MM.1S (cell line): ENCODE measurements at places on chromosomes 2 and 18.

DNA sequence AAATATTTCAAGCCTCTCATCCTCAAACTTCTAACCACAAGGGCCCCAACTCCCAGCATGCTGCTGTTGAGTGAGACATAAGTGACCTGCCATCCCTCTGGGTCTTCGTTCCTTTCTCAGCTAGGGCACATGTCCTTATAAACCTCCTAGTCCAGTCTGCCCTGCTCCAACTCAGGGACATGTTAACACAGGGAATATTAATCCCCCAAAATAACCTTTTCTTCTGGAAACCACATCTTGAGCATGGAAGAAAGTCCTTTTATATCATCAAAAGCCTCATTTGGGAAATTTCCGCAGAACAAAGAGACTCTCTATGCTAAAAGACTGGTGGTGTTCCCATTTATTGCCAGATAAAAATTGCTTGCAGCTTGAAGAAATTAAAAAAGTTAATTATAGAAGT is 14.4 kb downstream of the TNP1 start:
- no peak for DNase-seq

GRCh38 chr2:236173036-236173728 is 5.0 kb upstream of the GBX2 start:
- no peak for DNase-seq

DNA sequence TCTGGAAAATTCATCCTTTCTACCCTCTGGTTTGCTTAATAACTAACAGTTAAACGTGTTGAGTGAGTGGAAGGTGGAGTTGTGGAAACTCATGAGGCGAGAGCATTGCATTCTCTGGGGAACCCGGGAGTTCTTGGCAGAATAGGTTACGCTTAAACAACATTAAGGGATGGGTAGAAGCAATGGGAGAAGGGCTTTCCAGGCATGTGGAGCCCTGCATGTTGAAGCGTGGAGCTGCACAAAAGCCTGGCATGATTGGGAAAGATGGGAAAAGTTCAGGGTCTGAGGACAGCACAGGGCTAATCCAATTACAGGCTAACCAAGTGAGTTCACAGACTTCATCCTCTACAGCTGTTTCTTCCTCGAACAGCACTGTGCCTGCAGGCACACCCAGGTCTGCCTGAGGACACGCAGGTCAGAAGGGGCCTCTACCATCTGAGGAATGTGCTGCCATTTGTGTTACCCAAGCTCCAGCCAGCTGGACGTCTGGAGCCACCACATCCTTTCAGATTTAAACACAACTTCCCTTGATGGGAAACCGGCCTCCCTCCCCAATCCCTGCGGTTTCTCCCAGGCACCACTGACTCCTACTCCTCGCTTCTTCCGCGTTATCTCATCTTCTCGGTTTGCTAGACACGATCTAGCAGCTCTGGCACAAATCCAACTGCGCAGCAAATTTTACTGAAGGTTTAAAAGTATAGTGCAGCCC is 164.2 kb downstream of the ANTXR1 start:
- no peak for DNase-seq

GRCh38 chr2:27681841-27682240 is 18.2 kb downstream of the SLC4A1AP start:
- DNase-seq: no peak

- DNase-seq: no peak
Measured at GRCh38 chr2:15711126-15711860, 119.6 kb downstream of the DDX1 start.

DNA sequence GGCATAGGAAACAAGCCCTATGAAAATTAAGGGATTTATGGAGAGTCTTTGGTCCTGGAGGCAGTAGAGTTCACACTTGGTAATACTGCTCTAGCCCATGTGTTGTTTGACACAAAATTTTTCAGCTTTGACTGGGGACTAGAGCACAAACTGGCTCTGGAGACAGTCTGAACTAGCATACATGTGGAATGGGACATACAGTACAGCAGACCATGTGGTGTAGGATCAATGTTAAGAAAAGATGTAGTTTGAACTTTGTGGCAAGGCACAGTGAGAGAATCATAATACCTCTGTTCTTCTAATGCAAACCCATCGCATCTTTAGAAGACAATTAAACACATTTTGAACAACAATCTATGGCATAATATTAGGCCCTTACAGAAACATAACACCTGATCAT is 521.5 kb upstream of the DDX18 start:
- DNase-seq: no peak

GRCh38 chr2:88006912-88007439 is 9.4 kb downstream of the RNU2-63P start:
- no peak for DNase-seq

DNA sequence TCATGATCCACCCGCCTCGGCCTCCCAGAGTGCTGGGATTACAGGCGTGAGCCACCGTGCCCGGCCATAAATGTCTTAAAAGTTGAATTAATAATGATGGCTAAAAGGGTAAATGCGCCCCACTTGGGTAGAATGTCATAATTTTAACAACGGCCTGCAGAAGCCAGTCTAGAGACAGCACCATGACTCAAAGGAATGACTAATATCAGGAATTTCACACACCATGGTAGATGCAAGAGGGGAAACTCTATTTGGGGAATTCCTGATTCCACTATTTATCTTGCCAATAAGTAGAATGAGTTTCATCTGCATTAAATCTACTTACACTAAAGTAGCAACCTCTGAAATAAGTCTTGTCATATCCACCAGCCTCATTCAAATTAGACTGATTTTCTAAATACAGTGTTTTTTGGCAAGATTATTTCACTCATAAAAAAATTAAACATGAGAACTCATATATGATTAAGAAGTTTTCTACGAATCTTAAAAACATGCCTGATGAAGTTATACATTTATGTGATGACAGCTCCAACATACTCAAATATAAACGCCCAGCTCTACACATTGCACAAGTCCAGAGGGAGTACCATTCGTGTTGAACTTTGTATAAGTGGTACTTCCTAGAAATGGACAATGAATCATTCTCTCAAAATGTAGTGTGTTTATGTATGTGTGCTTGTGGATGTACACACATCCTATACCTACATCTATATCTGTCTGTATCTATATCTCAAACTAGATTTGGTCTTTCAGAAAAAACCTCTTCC is 309.7 kb downstream of the IRS1 start:
- DNase-seq: no peak

GRCh38 chr2:55926246-55926645 is 2.7 kb upstream of the EFEMP1 start:
- DNase-seq: no peak

GRCh38 chr2:236768393-236769140 is 198.9 kb downstream of the ACKR3 start:
- no peak for DNase-seq

- DNase-seq: no peak
Measured at GRCh38 chr18:8806100-8806797, 100.9 kb downstream of the MTCL1 start.

DNA sequence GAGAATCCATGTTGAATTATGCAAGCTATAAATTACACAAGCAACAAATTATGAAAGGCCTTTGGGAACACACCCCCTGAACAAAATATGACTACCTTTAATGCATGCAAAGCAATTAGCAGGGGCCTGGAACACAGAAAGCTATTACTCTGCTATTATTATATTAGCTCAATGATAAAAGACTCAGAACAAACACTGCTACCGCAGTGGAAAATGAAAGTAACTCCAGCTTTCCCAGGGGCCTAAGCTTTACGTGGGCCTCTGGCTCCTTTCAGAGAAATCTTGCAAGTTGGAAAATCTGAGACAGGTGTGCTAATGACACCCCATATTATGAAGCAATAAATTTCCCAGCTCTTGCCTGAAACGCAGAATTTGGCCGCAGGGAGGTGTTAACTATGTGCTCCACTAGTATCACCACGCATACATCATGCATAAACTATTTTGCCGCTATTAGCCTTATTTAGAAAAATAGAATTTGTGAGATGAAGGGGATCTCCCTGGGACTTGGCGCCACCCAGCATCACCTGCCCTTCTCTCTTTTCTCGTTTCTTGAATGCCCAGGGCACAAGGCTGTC is 321.6 kb upstream of the LYPD1 start:
- no peak for DNase-seq

DNA sequence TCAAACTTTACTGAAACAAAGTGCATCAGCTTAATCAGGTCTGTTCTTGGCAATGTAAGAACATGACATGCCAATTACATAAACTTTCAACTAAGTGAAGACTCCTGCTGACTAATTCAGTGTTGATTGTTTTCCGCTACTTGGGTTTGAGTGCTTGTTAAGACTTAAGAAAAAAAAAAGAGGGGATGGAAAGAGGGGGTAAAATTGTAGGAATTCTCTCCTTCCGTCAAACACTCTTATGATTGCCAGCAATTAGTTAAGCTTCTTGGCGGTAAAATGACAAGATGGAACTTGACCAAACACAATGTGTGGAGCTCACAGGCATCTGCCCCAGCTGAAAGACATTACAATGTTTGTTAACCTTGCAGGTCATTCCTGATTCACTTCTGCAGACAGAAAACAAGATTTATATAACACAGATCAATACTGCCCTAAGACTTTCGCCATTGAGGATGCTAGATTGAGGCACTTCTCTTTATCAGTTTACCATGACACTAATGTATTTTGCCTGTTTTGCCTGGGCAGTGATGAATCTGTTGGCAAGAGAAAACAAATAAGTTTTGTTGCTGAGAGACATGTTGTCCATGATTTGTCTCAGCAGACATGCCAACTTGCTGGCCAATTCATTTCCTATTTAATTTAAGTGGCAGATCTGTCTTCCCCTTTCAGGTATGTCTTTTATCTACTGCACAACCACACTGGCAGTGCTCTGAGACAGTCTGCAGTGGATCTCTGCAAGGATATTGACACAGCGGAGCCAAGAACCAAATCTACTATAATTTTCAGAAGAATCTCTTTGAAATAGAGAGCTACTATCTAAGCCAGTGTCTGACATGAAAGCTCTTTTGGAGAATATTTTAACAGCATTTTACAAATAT is 410.0 kb upstream of the KCNH7 start:
- no peak for DNase-seq

- DNase-seq: no peak
Measured at GRCh38 chr2:217291259-217291658, 431.4 kb upstream of the TNP1 start.

DNA sequence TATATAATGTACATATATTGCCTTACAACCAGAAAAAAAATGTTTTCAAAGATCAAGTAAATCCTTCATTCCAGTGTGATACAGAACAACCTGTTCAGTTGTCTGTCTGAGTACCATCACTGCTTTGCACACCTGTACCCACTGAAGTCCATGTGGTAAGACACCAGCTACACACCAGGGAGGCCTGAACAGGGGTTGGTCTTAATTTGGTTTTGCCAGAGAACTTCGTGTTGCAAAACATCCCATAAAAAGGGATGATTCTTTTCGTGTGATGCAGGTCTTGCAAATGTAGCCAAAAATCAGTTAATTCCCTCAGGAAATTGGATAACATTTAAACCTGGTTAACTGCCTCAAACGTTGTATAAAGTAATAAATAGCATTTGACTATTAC is 73.7 kb upstream of the SLC1A4 start:
- peak; percentile 62 for DNase-seq

DNA sequence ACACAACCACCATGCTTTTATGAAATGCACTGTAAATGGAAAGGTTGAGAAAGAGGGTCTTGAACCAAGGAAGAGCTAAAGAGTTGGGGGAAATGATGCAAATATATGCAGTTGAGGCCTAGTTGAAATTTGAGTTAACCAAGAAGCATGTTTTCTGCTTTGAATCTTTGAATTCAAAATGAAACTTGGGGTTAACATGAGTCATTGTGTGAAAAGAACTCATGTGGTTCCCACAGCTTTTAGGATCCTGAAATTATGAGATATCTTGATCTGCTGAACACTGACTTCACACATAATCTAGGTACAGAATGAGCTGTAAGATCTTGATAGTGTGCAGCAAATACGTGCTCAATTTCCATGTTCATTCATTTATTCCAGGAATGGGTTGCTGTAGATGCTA is 422.9 kb upstream of the TRIB2 start:
- no peak for DNase-seq

- no peak for DNase-seq
Measured at GRCh38 chr18:55833543-55833942, 245.6 kb upstream of the TCF4 start.

GRCh38 chr18:9519399-9519798 is 44.1 kb downstream of the RALBP1 start:
- DNase-seq: no peak

GRCh38 chr18:2534906-2535305 is 36.4 kb downstream of the METTL4 start:
- no peak for DNase-seq

DNA sequence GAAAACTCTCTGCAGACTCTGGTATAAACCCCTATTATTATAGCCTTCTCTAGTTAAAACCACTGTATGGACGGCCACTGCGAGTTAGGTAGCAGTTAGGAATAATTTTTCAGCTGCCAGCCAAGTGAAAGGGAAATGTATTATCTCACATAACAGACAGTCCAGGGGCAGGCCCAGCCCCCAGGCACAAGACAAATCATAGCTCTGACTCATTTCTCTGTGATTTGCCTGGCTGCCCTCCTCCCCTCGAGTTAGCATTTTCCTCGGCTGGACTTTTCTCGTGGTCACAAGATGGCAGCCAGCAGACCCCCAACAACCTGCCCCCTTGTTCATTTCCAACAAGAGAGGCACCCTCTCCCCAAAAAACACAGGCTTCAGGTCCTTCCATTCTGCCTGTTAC is 10.5 kb downstream of the VIT start:
- no peak for DNase-seq

DNA sequence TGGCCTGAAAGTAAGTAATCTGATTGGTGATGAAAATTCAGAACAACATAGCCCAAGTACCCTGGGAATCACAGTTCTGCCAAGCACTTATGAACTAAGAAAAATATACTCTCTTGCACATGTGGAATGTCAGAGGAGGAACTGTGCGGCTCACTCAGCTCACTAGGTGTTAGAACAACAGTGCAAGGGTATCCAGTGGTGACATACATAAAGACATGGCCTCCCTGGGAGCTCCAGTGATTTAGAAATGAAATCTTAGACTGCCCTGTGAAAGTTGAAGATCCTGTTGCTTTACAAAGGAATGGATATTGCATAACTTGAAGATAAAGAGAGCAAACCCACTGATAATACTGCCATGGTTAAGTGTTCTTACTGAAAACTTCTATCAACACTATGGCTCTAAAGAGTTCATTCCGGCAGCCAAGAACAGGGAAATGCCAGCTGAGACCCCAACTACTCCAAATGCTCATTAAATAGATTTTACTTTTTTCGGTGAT is 246.2 kb downstream of the ARHGAP15 start:
- no peak for DNase-seq

DNA sequence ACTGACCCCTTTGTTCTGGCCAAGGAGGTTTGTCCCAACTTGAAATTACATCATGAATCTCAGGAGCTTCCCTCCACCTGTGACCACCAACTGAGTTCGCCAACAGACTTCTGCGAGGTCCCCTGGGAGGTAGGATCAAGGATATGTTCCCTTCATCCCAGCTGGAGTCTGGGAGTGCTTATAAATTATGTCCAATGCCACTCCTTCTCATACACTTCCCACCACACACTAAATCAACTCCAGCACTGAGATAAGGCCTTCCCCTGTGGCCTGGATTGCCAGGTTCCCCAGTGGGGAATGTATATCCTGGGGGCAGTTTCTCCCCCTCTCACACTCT is 99.2 kb downstream of the RND3 start:
- no peak for DNase-seq
